Caco-2 (cell line): ENCODE measurements at places on chromosomes 5 and 9. TPM values are rescaled to one million over a fixed set of nuclear protein-coding genes. Genes with fewer than 3 reads are reported as not detected.
A peak's percentile ranks its signal among the peaks of the same experiment; 100 is the strongest.

- no peaks in the 10 kb centered on the region; the same call in 1 of the 2 replicates for H3K27me3 ChIP-seq
- no peak overlapping the region for H3K4me3 ChIP-seq
- no peaks in the 10 kb centered on the region for H3K36me3 ChIP-seq
Measured at GRCh38 chr9:36959681-36960574, 74.1 kb downstream of the PAX5 start.

DNA sequence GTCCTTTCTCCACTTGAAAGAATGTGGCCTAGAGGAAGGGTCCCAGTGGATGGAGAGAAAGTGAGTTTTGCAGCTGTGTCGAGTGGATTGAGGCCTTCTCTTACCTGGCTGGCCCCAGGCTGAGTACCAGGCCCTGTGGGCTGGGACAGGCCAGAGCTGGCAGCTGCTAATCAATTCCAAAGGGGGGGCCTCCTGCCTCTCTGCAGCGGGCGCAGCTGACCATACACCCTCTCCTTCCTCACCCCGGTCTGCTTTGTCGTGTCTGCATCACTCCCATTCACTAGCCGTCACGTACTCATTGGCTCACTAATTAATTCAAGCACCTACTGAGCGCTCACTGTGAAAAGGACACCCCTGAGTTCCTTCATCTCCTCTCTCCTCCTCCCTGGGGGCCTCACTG, 58.4 kb upstream of the PITX1 start:
- H3K36me3 ChIP-seq = no peaks in the 10 kb centered on the region
- H3K27ac ChIP-seq = no peak overlapping the region
- H3K4me3 ChIP-seq = no peak overlapping the region
- H3K27me3 ChIP-seq = no peaks in the 10 kb centered on the region
- DNase-seq = no peak
- peaks cover 16% of the 10 kb centered on the region for H3K4me1 ChIP-seq

DNA sequence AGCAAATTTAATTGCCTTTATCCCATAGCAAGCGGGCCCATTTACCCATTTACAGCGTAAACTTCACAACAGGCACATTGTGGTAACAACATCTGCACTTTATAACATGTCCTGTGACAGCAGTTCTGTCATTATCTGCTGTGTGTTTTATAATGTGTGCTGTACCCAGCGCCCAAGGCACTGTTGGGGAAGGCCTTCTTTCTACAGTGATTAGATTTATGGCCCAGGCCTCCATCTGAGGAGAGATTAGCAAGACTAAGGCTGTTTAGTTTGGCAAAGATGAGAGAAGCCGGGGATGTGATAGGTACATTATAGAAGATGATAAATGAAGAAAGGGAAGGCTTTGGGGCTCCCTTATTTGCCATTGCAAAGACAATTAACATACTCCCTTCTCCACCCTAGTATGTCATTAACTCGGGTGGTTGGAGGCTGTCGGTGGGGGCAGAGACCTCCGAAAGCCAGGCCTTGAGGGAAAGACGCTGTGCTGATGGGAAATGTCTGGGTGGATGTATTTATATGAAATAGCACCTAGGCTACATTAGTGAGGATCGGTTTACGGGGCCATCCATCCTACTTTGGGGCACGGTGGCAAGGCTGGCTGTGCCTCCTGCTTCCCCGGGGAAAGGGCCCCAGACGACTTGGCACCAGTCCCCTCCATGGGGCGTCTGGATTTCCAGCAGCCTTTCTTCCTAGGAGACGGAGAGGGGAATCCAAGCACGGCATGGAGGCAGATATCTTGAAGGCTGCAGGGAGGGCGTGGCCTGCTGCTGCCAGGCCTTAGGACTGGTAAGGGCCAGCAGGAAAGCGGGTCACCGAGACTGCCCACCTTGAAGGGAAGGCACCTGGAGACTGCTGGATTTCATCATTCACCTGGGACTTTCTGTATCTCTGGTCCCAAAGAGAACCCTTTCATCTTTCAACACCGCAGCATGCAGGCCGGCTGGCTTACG, 64.3 kb upstream of the PTCH1 start:
- no peaks in the 10 kb centered on the region for H3K4me1 ChIP-seq
- H3K4me3 ChIP-seq = no peak overlapping the region
- H3K36me3 ChIP-seq = no peaks in the 10 kb centered on the region
- no peak for DNase-seq
- H3K27ac ChIP-seq = no peak overlapping the region
- H3K27me3 ChIP-seq = no peaks in the 10 kb centered on the region

- H3K27me3 ChIP-seq = no peaks in the 10 kb centered on the region; the same call in 1 of the 2 replicates
- H3K36me3 ChIP-seq = no peaks in the 10 kb centered on the region
- H3K27ac ChIP-seq = no peak overlapping the region
- no peak overlapping the region for H3K4me3 ChIP-seq
- no peak for DNase-seq
Measured at GRCh38 chr5:100901821-100902341, 1.2 kb downstream of the ST8SIA4 start.

Gene TSLP
- total RNA-seq = not detected in 2 replicates

- H3K27me3 ChIP-seq = no peaks in the 10 kb centered on the region
- H3K4me3 ChIP-seq = peak overlapping the region; percentile 66
- no peak for DNase-seq
- peak overlapping the region; percentile 90 for H3K27ac ChIP-seq
- no peaks in the 10 kb centered on the region for H3K4me1 ChIP-seq
- H3K36me3 ChIP-seq = no peaks in the 10 kb centered on the region
Measured at GRCh38 chr9:78297672-78297961, 692 bp downstream of the PSAT1 start.

DNA sequence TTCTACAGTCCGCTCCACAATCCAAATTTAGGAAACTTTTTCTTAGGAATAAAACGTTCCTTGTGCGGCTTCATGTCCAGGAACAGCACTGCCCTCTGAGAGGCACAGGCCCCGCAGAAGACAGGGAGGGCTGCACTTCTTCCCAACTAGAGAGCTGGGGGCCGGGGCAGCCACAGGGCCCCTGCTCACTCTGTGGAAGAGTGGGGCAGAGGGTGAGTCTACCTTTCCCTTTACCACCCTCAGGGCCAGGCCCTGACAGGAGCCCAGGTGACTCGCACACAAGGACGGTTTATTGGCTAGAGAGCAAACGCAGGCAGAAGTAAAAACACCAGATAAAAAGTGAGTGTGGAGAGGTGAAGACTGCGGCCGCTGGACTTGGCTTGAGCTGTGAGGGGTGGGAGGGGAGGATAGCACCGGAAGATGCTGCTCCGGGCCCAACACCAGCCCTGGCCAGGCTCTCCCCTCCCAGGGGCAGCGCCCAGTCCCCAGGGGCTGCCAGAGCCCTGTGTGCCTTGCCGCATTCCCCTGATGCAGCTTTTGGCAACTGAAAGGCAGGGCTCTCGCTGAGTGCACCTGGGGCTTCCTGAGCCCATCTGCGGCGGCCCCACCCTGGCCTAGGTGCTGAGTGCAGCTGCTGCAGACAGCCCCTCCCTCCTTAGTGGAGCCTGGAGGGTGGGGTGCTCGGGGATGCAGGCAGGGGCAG, 20.2 kb downstream of the SH3GLB2 start:
- peak overlapping the region; percentile 78 for H3K27ac ChIP-seq
- DNase-seq = no peak
- no peaks in the 10 kb centered on the region for H3K4me1 ChIP-seq
- no peak overlapping the region for H3K4me3 ChIP-seq

DNA sequence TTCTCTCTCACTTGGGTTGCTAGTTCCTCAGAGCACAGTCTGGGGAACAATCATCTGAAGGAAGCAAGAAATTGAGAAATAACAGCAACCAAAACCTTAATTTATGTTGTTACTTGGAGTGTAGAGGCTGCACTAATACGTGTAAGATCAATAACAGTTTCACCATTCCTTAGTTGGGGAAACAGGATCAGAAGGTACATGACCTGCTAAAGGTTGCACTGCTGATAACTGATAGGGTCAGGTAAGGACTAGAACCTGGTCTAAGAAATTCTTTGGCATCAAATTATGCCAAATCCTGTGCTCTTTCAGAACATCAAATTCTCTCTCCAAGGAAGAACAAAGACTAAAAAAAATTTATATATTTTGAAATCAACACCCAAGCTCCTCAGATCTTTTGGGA, 278.6 kb upstream of the C9orf72 start:
- no peak for DNase-seq
- no peaks in the 10 kb centered on the region for H3K4me1 ChIP-seq
- H3K36me3 ChIP-seq = no peaks in the 10 kb centered on the region
- H3K27ac ChIP-seq = no peak overlapping the region

Gene OR1K1
- not detected in 2 replicates for total RNA-seq

DNA sequence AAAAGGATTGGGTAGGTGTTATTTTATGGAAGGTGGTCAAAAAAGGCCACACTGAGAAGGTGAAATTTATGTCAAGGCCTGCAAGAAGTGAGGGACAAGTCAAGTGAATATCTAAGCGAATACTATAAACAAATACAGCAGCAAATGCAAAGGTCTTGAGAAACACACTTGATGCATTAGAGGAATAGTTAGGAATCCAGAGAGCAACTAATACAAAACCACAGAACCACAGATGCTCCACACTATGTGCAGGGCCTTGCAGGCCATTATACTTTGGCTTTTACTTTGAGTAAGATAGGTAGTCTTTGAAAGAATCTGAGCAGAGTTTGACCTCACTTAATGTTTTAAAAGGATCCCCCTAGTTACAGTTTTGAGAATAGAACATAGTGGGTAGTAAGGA, 4.6 kb downstream of the ZNF622 start:
- no peaks in the 10 kb centered on the region for H3K27me3 ChIP-seq
- H3K4me1 ChIP-seq = peaks cover 15% of the 10 kb centered on the region; the same call in 1 of the 2 replicates
- peak overlapping the region; percentile 7 for H3K27ac ChIP-seq
- no peak for DNase-seq

GRCh38 chr5:94784536-94785505, 166.4 kb downstream of the SLF1 start:
- H3K27ac ChIP-seq = no peak overlapping the region
- H3K27me3 ChIP-seq = no peaks in the 10 kb centered on the region
- H3K4me3 ChIP-seq = no peak overlapping the region
- no peaks in the 10 kb centered on the region for H3K4me1 ChIP-seq
- DNase-seq = no peak
- no peaks in the 10 kb centered on the region for H3K36me3 ChIP-seq

GRCh38 chr9:135523521-135524129, 2.4 kb downstream of the LCN1 start:
- no peak for DNase-seq
- no peaks in the 10 kb centered on the region for H3K4me1 ChIP-seq
- no peak overlapping the region for H3K4me3 ChIP-seq
- H3K27ac ChIP-seq = no peak overlapping the region
